ENCODE measurements at places on chromosomes 1 and 21.
A peak's percentile ranks its signal among the peaks of the same experiment; 100 is the strongest.

DNA sequence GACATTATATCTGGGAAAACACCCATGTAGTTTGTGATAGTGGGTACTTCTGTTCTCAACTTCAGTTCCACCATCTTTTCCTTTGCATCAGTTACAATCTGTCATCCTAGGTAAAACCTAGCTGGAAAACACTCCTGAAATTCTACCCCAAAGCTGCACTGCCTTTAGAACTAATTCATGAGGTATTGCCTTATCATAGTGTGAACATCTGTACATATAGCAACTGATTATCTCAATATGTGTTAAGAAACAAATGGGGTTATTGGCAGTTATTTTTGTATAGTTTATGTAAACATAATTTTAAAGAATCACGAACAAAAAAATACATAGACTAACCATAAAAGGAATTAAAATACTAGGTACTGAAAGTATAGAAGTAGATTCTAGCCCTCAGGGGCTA is 6.4 kb upstream of the NEK7 start:
- no peak for DNase-seq

GRCh38 chr1:172895050-172895460 is 155.7 kb downstream of the TNFSF18 start:
- no peak for DNase-seq

DNA sequence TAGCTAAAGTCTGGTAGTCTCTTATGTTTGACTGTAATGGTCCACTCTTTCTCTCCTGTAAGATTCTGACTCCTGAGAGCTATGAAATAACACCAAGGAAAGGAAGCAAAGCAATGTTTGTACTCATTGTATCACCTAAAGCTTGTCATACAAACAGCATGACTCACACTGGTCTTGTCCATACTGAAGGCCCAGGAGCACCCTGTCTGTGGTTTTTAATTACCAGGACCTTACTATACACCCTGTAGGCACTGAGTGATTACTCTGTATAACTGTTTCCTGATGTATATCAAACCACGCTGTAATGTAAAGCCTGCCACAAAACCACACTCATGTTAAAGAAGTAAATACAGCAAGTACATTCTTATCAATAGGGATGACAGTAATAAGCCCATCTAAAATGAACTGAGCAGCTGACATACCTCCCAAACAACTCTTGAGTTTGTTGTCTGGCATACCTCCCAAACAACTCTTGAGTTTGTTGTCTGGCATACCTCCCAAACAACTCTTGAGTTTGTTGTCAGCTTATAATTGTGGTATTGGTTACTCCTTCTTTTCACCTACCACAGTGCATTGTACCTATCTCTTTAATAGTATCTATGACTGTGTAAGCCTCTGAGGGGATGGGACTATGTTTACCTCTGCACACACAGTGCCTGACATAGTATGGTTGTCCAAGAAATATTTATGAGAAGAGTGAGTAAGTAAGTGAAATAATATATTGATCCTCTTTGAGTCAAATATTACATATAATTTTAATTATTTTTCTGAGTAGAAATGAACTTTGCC is 11.6 kb upstream of the TNFSF18 start:
- DNase-seq = no peak

- DNase-seq = no peak
These were observed 248.5 kb downstream of the GPR52 start for GRCh38 chr1:174696026-174696821.

GRCh38 chr1:203126151-203126865 is 1.2 kb upstream of the ADORA1 start:
- peak; percentile 49 for DNase-seq

DNA sequence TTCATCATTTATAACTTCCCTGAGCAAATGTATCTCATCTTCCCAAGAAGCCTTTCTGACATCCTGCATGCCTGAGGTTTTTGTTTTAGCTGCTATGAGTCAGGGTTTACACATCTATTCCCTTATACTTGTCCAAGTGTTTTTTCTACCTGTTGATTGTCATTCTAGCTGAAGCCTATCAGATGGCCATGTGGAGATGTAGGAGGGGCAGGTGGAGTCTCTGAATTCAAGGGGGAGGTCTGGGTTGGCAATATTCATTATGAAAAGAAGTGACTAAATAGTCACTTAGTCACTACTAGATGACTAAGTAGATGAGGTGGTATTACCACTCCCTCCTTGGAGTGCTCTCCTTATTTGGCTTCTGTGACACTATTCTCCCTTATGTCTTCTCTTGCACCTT is 52.4 kb downstream of the XCL1 start:
- DNase-seq = no peak

- no peak for DNase-seq
These were observed 21.5 kb downstream of the FGGY start for GRCh38 chr1:59318271-59318860.

DNA sequence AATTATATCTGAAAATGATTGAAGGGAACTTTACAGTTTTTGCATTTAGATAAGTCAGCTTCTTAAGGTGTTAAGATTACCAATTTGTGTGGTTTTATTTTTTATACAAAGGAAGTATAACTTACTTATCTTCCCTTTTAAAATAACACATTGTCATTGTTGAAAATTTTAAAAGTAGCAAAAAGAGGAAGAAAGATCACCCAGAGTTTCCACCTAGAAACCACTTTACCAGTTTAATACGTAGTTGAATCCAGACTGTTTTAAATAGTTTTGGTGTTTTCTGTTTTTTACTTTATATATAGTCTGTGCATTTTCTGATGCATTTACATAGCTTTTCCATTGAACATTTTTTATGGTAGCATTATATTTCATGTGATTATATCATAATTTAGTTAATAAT is 6.1 kb downstream of the CCDC18 start:
- DNase-seq = no peak

DNA sequence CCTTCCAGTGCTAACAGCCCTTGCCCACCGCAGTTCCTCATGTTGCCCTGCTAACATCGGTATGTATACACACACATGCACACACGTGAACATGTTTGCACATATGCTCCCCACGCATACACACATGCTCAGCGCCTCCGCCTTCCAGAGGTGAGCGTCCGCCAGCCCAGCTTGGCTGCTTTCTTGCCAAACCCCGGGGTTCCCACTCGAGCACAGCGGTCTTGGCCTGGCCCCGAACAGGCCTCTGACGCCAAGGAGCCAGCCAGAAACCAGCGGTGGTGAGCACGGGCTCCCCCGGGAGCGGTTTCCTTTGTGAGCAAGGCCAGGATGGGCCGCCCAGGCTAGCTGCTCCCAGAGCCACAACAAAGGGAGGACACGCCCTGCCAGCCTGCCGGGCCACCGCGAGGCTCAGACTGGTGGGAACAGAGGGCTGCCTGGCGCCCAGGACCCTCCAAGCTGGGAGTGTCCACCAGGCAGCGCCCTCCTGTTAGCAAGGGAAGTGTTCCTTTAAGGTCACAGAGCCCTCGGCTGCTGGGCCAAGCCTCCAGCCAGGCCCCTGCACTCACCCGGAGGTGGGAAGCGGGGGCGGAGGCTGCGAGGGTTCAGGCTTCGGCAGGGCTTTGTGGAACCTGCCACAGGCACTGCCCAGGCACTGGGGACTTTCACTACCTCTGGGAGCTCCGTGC is 65.4 kb downstream of the ALPL start:
- DNase-seq = peak; percentile 84

- no peak for DNase-seq
These were observed 133.4 kb upstream of the MAP1LC3C start for GRCh38 chr1:242132121-242132817.

- DNase-seq = no peak
These were observed 69.8 kb upstream of the HAO2 start for GRCh38 chr1:119298687-119299303.

GRCh38 chr1:58607391-58607790 is 30.3 kb upstream of the TACSTD2 start:
- DNase-seq = no peak

DNA sequence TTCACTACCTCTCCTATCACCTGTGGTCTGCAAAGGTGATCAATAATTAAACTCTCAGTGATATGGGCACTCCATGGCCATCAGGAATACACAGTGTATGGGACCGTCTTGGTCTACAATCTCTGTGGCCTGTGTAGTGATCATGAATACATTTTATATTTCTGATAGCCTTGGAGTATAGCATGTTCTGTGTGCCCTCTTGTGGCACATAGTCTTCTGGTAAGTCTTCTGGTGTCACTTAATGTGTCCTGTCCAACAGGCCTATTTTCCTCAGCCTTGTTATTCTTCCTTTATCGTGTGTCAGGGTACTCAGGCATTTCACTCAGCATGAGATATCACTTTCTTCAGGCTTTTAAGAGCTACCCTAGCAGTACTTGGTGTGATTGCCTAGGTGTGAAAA is 393.6 kb downstream of the AGBL4 start:
- no peak for DNase-seq

DNA sequence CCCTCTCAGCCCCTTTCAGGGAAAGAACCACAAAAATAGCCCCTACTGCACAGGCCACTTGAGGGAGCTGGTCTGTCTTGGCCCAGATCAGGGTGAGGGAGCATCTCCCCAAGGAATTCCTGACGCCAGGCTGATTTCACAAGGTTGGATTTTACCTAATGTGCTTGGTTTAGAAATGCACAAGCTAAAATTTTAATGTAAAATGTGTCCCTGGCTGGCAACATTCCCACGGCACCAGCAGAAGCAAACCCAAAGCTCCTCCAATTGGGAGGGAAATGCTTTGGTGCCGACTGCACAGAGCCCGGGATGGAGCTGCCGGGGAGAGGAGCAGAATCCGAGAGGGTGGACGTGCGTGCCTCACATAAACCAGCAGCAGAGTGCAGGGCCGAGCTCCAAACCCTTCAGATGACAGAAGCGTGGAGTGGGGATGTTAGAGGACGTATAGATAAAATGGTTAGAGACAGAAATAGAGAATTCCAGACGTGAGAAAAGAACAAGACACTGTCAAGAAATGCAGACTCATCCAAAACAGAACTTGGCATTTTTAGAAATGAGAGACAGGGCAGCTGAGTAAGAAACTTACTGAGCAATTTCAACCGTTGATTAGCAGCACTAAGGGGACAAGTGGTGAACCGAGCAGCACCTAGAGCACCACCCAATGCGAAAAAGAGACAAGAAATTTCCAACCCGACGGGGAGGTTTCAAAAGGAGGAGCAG is 41.6 kb upstream of the TMEM52 start:
- no peak for DNase-seq

- no peak for DNase-seq
These were observed 36.6 kb upstream of the KCTD3 start for GRCh38 chr1:215530401-215530984.

- no peak for DNase-seq
These were observed 2.1 kb upstream of the SLC44A5 start for GRCh38 chr1:75612976-75613375.

DNA sequence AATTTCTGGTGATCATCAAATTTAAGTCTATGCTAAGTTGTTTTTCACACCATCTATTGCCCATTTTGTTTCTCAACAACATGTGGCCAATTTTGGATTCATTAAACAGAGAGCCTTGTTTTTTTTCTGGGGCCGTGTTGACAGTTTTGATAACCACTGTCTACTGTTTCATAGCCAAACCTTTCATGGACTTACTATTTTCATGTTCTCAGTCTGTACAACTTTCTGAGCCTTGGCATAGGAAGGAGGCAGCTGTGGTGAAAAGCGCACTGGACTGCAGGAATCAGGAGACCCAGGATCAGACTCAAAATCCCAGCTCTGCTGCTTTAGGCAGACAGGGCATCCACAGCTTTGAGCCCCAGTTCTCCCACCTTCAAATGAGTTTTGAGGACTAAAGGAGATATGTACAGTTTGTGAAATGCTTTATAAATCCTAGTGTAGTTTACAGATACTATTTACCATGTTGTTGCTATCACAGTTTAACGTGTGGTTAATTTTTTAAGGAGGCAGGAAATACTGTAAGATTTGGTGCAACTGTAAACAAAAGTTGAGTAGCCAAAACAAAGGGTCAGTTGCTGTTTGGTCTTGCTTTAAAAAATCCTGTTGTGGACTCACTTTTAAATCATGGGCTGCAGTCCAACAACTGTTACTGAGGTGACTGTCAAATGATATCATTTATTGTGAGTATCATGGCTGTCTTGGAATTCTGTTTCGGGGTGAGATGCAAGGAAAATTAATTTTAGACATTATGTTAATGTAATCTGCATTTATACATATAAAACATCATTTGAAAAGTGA is 2.9 kb downstream of the MACO1 start:
- no peak for DNase-seq

- no peak for DNase-seq
These were observed 2.9 kb upstream of the UBXN10 start for GRCh38 chr1:20183035-20183434.

GRCh38 chr1:98054367-98054701 is 133.5 kb upstream of the DPYD start:
- no peak for DNase-seq

DNA sequence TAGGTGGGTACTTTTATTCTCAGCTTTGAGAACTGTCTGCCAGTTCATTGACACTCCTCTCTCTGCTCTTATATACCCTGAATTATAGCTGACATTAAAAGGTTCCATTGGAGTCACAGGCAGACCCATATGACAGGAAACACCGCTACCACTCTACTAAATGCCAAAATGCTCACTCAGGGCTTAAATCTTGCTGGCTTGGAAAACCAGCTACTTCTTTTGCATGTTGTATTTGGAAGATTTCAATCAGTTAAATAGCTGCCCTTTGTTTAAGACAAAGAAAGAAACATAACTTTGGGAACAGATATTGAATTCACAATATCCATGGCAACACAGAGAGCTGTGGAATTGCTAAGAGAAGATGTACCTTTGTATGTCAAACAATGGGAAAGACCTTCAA is 876.5 kb downstream of the USP25 start:
- DNase-seq = no peak

DNA sequence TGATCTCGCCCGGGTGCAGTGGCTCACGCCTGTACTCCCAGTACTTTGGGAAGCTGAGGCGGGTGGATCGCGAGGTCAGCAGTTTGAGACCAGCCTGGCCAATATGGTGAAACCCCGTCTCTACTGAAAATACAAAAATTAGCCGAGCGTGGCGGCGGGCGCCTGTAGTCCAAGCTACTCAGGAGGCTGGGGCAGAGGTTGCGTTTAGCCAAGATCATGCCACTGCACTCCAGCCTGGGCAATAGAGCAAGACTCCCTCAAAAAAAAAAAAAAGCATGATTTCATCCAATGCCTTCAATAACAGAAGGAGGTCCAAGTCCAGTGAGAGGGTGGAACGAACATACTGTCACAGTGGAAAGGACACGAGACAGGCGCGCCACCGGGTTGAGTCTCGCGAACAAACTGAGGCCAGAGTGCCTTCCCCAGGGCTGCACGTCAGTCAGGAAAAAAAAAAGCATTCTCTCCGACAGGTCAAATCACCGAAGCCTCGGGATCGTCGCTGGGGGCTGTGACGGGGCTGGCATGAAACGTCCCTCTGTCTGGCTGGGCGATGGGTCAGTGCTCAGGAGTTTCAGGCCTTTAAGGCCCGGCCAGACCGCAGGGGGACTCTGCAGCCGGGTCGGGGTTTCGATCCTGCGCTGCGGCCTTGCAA is 8.4 kb upstream of the CROCC start:
- DNase-seq = no peak

GRCh38 chr1:201887116-201887866 is 1.4 kb upstream of the SHISA4 start:
- DNase-seq = peak; percentile 34

GRCh38 chr1:54398963-54399528 is 7.1 kb downstream of the SSBP3 start:
- no peak for DNase-seq
